ENCODE measurements at places on chromosomes 3 and 15. TPM values are rescaled to one million over a fixed set of nuclear protein-coding genes. Genes with fewer than 3 reads are reported as not detected.
A peak's percentile ranks its signal among the peaks of the same experiment; 100 is the strongest.

The CYP1A1 gene
- 0.64 TPM for total RNA-seq

The LMCD1 gene
- 3.5 TPM for total RNA-seq

The STXBP5L gene
- total RNA-seq, result not detected

The TNFSF10 gene
- total RNA-seq, result 30.1 TPM

The FOXL2 gene
- total RNA-seq, result not detected

The SPESP1 gene
- 1.5 TPM for total RNA-seq

DNA sequence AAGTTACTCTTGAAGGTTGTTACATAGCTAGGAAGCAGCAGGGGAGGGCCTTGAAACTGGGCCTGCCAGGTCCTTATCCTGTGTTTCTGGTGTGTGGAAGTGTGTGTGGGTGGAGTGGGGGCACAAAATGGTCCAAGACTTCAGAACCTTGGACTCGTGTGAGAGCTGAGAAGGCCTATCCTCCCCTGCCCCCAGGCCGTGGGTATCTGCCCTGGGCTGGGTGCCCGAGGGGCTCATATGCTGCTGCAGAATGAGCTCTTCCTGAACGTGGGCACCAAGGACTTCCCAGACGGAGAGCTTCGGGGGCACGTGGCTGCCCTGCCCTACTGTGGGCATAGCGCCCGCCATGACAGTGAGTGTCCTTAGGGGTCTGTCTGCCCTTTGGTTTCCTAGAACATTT lies 4.5 kb downstream of the CHRD start:
- H3K27me3 ChIP-seq, result peaks cover 39% of the 10 kb centered on the region
- no peak overlapping the region for H3K27ac ChIP-seq
- peaks cover 7% of the 10 kb centered on the region for H3K4me1 ChIP-seq
- H3K4me3 ChIP-seq, result no peak overlapping the region

GRCh38 chr15:23497710-23498111 lies 50.7 kb upstream of the GOLGA6L2 start:
- peaks cover 1% of the 10 kb centered on the region for H3K27me3 ChIP-seq
- DNase-seq, result no peak
- no peaks in the 10 kb centered on the region for H3K36me3 ChIP-seq
- no peaks in the 10 kb centered on the region for H3K4me1 ChIP-seq
- H3K27ac ChIP-seq, result no peak overlapping the region
- H3K4me3 ChIP-seq, result no peak overlapping the region

DNA sequence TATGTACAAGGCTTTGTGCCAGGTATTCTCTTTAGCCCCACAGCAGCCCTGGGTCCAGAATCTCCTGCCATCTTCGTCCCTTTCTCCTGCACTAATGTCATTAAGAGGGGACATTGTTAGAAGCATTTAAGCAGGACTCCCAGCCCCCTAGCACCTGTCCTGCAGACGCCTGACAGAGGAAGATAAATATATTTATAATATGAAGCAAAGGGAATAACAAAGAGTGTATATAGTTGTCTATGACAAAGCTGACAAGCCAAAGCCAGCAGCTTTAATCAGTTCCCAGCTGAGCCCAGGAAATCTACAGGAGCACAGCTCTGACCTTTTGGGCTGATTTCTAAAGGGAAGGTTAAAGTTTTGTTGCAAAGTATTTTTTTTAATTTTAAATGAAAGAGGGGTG lies 96.0 kb downstream of the MEGF11 start:
- no peaks in the 10 kb centered on the region for H3K27me3 ChIP-seq
- no peak overlapping the region for H3K4me3 ChIP-seq
- H3K36me3 ChIP-seq, result no peaks in the 10 kb centered on the region

DNA sequence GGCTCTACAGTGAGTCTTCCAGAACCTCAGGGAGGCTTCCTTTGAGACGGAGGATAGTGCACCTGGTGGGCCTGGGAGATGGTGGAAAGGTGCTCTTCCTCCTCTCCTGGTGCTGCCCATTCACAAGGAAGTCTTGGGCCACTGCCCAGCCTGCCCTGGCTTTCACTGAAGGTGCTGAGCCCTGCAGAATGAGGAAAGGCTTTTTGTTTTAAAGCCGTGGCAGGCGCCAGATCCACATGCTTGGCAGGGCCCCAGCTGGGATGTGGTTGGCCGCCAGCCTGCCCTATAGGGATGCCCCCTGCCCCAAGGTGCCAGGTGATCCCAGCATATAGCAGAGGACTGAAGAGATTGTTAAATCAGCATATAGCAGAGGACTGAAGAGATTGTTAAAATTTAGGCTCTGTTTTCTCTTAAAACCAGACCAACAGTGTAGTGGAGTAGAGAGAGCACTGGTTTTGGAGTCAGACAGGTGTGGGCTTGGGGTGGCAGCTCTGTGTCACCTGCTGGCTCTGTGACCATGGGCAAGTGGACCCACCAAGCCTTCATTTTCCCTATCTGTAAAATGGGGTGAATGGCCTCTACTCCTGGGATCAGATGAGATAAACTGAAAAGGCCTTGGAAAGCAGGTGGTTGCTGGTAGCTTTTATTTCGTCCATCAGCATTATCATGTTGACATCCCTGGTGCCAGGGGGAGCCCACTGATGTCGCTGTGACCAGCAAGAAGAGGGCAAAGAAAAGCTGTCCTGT lies 53.3 kb downstream of the SLC6A6 start:
- no peak overlapping the region for H3K4me3 ChIP-seq
- peak overlapping the region; percentile 38 for H3K27ac ChIP-seq
- peaks cover 22% of the 10 kb centered on the region for H3K4me1 ChIP-seq
- no peaks in the 10 kb centered on the region for H3K27me3 ChIP-seq

GRCh38 chr3:44903751-44904150 lies 29.3 kb downstream of the TGM4 start:
- DNase-seq, result no peak
- H3K4me3 ChIP-seq, result no peak overlapping the region
- H3K36me3 ChIP-seq, result peaks cover 2% of the 10 kb centered on the region
- no peak overlapping the region for H3K27ac ChIP-seq

DNA sequence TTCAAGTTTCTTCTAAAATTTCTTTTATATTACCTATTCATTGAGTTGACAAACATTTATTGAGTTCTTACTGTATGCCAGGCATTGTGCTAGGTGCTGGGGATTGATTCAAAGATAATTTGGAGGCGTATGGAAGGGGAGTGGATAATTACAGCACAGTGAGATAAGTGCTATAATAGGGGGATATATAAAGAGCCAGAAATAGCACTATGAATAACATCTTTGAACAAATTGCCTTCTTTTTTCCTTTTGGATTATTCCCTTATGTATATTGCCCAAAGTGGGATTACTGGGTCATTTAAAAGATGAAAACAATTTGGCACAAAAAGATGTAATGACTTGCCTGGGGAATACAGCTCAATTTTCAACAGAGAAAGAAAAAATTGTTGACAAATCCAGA lies 64.6 kb downstream of the LPP start:
- H3K27me3 ChIP-seq, result no peaks in the 10 kb centered on the region
- no peak overlapping the region for H3K27ac ChIP-seq
- H3K36me3 ChIP-seq, result peaks cover 4% of the 10 kb centered on the region
- H3K4me3 ChIP-seq, result no peak overlapping the region
- DNase-seq, result no peak
- H3K4me1 ChIP-seq, result peaks cover 23% of the 10 kb centered on the region

DNA sequence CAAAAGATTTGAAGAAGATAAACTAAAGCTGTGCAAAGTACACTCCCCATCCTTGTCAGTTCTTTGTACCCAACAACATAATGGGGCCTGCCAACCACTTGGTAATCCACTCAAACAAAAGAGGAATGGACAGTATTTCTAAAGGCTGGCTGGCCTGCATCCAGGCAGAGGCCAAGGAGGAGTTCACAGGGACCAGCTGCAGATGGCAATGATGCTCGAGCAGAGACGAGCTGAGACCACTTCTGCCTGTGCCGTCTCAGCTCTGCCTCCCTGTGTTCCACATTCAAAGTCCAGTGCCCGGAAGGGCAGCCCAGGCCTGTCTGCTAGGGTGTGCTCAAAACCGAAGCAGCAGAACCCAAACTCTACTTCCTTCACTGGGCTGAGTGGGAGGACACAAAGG lies 14.3 kb downstream of the CXCR6 start:
- H3K36me3 ChIP-seq, result peaks cover 91% of the 10 kb centered on the region
- no peak overlapping the region for H3K4me3 ChIP-seq
- H3K4me1 ChIP-seq, result peaks cover 23% of the 10 kb centered on the region
- no peak overlapping the region for H3K27ac ChIP-seq

- H3K27ac ChIP-seq, result no peak overlapping the region
- DNase-seq, result no peak
- H3K4me1 ChIP-seq, result peaks cover 25% of the 10 kb centered on the region
- no peaks in the 10 kb centered on the region for H3K27me3 ChIP-seq
- no peak overlapping the region for H3K4me3 ChIP-seq
- peaks cover 50% of the 10 kb centered on the region for H3K36me3 ChIP-seq
Measured at GRCh38 chr15:58622877-58623276, 126.6 kb downstream of the ADAM10 start.

DNA sequence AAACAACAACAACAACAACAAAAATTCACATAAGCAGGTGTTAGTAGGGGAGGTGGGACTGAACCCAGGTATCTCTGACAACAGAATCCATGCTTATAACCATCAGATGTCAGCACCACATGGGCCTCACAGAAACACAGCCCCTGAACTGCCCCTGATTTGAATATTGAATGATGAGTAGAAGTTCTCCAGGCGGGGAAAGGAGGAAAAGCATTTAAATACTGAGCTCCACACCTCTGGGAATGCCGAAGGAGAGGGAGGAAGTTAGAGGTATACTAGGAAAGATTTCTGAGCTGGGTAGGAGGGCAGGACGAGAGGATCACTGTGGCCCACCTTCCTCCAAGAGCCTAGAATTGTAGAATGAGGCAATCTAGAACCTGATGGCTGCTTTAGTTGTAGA lies 31.9 kb upstream of the EIF4A2 start:
- H3K27me3 ChIP-seq, result peaks cover 2% of the 10 kb centered on the region
- no peaks in the 10 kb centered on the region for H3K36me3 ChIP-seq
- H3K27ac ChIP-seq, result no peak overlapping the region
- DNase-seq, result no peak

DNA sequence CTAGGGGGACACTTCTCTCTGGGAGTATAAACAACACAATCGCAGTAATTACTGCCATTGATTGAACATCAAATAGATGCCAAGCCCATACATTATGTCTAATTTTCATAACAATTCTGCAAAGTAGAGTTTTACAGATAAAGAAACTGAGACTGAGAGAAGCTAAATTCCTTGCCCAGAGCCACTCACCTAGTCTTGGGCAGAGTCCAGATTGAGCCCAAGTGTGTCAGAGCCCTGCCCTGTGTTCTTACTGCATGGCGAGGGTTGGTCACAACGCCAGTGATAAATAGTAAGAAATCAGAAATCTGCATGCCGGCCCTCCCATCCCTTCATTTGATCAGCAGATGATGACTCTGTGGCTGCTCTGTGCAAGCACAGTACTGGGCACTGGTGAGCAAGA lies 106.3 kb downstream of the C3orf70 start:
- H3K27ac ChIP-seq, result no peak overlapping the region
- no peaks in the 10 kb centered on the region for H3K4me1 ChIP-seq
- DNase-seq, result no peak
- H3K27me3 ChIP-seq, result no peaks in the 10 kb centered on the region
- no peak overlapping the region for H3K4me3 ChIP-seq

DNA sequence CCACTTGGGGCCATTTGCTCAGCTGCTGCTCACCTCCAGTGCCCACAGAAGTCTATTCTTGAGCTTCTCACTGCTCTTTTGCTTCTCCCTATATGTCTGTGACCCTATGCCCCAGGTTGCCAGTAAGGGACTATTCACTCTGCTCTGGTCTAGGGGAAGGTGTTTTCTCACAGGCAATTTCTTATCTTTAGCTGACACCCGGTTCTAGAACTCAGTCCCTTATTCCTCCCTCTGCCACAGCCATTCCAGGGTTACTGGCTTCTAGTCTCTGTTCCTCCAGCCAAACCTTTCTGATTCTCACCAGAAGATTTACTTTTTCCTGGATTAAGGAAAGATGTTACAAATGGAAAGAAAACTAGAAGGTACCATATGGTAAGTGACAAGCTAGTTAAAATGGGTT lies 574.0 kb downstream of the NTRK3 start:
- H3K27me3 ChIP-seq, result no peaks in the 10 kb centered on the region
- H3K4me1 ChIP-seq, result peaks cover 16% of the 10 kb centered on the region

DNA sequence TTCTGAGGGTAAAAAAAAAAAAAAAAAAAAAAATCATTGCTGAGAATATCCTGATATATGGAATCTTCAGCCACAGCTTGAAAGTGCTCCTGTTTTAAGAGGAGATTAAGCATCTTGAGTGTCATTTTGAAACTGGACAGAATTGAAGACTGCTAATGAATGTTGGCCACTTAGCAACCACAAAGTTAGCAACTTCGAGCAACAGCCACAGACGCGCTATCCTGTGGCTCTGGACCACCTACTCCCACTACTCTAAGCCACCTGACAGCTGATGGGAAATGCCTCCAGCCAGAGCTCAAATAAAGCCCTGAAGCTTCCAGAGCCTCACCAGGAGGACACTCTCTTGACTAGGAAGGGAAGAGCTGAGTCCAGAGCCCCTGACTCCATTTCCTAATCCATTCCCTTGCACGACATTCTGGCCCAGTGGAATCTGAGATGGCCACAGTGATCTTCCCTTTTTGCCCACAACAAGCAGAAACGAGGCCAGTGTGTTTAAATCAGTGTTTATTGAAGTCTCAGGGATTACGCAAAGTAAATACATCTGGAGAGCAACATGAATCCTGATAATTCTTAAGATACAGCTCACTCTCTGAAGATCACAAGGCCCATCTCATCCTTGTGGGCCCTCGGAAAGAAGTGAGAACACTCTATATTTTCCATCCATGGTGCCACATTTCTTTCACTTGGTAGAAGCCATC lies 58.6 kb downstream of the TMEM212 start:
- H3K27me3 ChIP-seq, result peaks cover 14% of the 10 kb centered on the region
- no peaks in the 10 kb centered on the region for H3K36me3 ChIP-seq

GRCh38 chr15:52667597-52667996 lies 11.6 kb downstream of the ATOSA start:
- H3K27me3 ChIP-seq, result no peaks in the 10 kb centered on the region
- peaks cover 22% of the 10 kb centered on the region for H3K4me1 ChIP-seq
- no peak overlapping the region for H3K4me3 ChIP-seq
- peaks cover 34% of the 10 kb centered on the region for H3K36me3 ChIP-seq
- no peak for DNase-seq

- H3K27me3 ChIP-seq, result no peaks in the 10 kb centered on the region
- no peaks in the 10 kb centered on the region for H3K36me3 ChIP-seq
- DNase-seq, result no peak
- H3K4me1 ChIP-seq, result no peaks in the 10 kb centered on the region
- H3K27ac ChIP-seq, result no peak overlapping the region
Measured at GRCh38 chr3:38583688-38584087, 65.8 kb downstream of the SCN5A start.

Measured in activated CD4-positive, alpha-beta memory T cell treated with anti-CD3 and anti-CD28 coated beads for 36 hours (primary cell).